ENCODE measurements at places on chromosomes 5 and 9.

- DNase-seq: peak; percentile 35
Observed at GRCh38 chr9:113548221-113549041, 84.9 kb downstream of the RGS3 start.

GRCh38 chr5:67246108-67246507 is 49.5 kb upstream of the CD180 start:
- peak; percentile 60 for DNase-seq

GRCh38 chr5:159257629-159258283 is 5.3 kb upstream of the UBLCP1 start:
- DNase-seq: no peak

- DNase-seq: no peak
Observed at GRCh38 chr9:137521405-137521985, 28.7 kb downstream of the PNPLA7 start.

DNA sequence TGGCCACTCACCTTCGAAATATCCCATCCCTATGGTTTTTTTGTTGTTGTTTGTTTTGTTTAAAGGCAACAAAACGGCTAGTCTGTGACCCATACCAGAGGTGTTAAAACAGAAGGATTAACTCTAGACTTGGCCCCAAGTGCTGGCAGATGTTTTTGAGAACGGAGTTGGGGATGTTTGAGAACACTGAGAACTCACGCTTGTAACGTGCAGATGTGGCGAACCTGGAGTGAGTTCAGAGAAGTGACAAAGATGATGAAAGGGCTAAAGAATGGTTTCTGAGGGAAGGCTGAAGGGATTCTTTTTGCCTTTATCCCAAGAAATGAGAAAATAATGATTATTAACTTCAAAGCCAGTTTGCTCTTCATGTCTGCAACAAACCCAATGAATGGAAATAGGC is 286.5 kb downstream of the ZNF608 start:
- DNase-seq: no peak

DNA sequence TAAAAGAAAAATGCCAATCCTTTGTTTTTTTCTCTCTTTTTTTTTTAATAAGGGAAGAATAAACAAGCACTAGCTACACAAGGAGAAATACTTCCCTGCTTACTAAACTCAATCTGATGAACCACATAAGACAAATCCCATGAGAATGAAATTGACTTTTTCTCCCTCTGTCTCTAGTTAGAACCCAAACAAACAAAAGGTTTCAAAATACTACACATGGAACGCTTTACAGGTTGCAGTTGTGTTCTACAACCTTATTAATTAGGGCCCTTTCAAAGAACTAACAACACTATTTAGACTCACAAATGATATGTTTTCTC is 124.5 kb downstream of the PDE4D start:
- DNase-seq: no peak

DNA sequence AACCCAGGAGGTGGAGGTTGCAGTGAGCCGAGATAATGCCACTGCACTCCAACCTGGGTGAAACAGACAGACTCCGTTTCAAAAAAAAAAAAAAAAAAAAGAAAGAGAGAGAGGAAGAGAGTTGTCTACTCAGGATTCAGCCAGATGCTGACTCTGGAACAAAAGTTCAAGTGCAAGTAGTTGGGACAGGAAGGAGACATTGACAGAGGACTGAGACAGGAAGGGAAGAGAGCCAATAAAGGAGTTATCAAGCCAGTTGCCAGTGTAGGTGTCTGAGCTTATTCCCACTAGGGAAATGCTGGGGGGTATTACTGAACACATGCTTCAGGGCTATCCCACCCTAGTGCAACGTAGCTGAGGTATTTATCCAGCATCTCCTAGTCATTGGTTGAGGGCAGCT is 147.7 kb upstream of the SLC1A3 start:
- no peak for DNase-seq

- DNase-seq: no peak
Observed at GRCh38 chr9:133189826-133190225, 19.2 kb downstream of the OBP2B start.

DNA sequence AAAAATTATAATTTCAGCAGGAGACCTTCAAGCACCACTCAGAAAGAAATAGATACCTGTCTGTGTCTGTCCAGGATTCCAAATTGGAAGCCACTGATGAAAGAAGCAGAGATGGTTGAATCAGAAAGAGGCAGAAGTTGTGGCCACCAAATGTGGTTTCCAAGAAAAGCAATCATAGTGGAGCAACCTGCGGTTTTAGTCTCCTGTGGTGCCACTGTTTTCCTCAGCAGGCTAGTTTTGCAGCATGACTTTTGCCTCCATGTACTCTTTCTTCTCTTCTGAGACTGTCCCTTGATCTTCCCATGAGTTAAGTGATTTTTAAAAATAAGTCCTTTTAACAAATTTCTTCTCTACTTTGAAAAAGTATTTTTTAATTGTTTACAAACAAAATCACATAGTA is 535.8 kb downstream of the CYLC2 start:
- no peak for DNase-seq

- DNase-seq: peak; percentile 84
Observed at GRCh38 chr5:42889311-42889933, 77.7 kb upstream of the SELENOP start.

- peak; percentile 62 for DNase-seq
Observed at GRCh38 chr9:121278477-121279261, 10.7 kb downstream of the GSN start.

DNA sequence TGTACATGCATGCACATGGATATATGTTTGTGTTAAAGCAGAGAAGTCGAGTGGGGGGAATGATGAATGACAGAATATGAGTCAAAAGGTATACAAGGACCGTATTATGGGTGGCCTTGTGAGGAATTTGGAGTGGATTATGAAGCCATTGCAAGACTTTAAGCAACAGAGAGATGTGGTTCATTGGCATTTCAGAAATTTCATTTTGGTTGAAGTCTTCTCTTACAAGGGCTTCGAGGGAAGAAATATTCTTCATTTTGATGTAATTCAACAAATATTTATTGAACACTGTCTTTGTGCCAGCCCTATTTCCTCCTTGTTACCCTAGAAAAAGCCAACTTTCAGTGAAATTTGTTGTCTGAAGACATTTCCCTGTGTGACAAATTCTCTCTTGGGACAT is 83.9 kb upstream of the SLCO6A1 start:
- no peak for DNase-seq

DNA sequence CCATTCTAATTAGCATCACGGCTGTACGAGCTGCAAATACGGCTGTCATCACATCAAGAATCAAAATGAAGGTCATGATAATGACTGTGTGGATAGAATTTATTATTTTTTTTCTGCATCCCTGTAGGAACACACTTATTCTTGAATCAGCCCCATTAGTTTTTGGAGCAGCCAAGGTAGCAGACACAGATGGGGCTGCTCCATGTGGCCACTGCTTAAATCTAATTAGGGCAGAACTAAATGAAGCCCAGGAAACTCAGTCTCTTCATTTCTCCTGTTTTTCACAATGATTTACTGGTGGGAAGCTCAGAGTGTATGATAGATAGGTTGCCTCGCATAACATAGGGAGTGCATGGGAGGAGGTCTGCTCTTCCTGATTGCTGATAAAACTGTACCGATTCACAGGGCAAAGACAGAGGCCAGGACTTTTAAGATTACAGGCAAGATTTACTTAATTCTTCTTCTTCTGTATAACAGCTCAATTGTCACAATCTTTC is 275.5 kb downstream of the GLIS3 start:
- no peak for DNase-seq

GRCh38 chr5:89520771-89521170 is 637.8 kb upstream of the MEF2C start:
- DNase-seq: no peak

- no peak for DNase-seq
Observed at GRCh38 chr9:133726401-133727276, 11.5 kb downstream of the SARDH start.

GRCh38 chr5:128135286-128135685 is 51.7 kb downstream of the SLC12A2 start:
- DNase-seq: no peak

DNA sequence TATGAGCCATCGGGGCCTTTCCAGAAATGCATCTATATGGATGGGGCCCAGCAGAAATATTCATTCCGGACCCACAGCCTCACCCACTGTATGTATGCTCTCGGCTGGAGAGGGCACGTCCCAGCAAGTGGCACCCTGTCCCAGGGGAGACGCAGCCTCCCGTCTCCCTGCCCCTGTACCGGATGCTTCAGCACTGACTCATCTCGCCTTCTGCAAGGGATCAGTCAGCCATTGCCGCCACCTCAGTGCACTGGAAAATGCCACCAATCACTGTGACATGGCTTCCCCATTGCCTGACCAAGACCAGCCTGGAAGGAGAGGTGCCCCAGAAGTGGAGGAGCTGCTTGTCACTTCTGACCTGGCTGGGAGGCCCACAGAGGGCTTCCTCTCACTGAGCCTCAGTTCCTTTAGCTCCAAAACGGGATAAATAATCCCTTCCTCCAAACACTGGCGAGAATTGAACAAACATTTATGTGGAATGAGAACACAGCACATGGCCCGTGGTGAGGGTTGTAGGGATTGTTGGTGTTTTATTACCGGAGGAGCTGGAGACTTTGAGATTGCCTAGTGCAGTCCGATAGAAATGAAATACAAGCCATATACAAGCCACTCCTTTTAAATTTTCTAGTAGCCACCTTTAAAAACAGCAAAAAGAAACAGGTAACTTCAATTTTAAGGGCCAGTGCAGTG is 43.9 kb upstream of the ORM1 start:
- no peak for DNase-seq

DNA sequence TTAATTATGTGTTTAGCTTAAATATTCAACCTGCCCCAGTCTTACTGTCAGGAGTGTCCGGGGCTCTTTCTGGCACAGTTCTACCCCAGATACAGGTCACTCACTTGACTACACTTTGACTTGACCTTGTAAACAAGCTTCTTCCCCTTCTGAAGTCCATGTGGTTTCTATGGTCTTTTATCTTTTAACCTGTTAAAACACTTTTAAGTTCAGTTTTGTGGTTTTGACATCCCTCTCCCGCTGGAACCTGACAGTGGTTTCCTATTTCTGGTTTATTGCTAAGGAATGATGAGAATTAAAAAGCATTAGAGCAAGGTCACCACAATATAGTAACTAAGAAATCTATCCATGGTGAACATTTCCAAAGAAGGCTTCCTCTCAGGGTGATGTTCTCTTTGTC is 300.1 kb downstream of the TMEM167A start:
- no peak for DNase-seq

DNA sequence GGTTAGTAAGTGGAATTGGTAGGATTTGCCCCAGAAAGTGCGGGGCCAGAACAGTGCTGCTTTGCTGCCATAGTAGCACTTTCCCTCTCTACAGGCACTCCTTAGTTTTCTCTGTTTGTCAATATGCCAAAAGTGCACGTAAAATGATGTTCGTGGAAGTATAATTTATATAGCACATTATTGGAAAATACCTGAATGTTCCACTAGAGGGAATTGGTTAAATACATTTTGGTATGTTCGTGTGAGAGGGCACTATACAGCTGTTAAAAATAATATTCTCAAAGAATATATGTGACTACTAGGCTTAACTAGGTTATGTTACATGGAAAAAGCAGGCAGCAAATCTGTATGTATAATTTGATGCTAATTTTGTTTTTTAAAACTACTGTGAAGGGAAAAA is 184.0 kb upstream of the GDNF start:
- DNase-seq: no peak

DNA sequence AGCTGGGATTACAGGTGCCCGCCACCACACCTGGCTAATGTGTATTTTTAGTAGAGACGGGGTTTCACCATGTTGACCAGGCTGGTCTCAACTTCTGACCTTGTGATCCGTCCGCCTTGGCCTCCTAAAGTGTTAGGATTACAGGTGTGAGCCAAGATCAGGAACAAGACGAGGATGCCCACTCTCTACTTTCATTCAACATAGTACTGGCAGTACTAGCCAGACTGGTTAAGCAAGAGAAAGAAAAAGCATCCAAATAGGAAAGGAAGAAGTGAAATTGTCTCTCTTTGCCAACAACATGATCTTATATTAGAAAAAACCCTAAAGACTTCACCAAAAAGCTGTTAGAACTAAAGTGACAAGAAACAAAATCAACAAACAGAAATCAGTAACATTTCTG is 7.4 kb upstream of the ENDOG start:
- DNase-seq: no peak

DNA sequence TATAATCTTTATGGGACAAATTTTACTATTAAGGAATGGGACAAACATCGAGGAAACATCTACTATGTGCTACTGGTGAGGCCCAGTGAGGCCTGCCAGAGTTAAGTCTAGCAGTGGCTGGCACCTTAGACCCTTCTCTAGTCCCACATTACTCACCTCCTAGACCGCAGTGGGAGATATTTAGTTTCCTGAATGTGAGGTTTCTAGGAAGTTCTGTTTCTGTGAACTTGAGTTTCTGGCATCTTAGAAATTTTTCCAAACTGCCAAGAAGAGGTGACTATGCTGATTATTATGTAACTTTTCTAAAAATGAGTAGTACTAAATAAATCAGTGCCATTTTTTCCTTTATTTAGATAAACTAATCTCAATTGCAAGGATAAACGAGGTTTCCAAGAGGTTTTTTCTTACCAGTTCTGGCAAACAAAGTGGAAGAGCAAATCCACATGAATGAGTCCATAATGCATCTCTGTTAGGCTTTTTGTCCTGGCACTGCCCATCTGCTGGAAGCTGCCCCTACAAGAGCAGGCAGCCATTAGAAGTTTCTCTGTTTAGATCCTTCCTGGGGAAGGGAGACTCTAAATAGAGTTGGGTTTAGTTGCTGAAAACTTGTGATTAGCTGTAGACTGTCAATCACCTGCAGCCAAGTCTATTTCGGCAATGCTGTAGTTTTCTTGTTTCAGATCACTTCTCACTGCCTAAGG is 348.7 kb downstream of the MAN2A1 start:
- DNase-seq: no peak

- DNase-seq: no peak
Observed at GRCh38 chr5:78541086-78541654, 107.4 kb downstream of the LHFPL2 start.

DNA sequence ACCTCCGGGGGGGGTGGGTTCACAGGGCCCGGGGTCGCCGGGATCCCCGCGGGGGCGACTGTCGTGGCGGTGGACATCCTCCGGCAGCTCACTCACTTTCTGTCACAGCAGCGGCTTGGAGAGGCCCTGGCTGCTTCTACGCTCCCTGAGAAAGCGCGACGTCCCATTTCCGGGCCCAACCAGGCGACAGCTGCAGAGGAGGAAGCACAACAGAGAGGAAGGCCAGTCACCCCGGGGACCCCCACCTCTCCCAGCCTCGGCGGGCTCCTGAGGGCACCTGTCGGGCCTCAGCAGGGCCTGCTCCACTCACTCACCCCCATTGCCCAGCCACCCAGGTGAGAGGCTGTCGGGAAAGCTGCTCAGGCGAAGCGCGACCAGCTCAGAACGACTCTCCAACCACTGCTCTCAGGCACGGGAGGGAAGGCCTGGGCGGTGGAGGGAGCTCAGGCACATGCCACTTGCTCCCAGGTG is 14.4 kb downstream of the BRD3 start:
- no peak for DNase-seq

- DNase-seq: no peak
Observed at GRCh38 chr5:78129597-78129996, 164.9 kb downstream of the AP3B1 start.

- no peak for DNase-seq
Observed at GRCh38 chr5:149301049-149301743, 29.5 kb downstream of the AFAP1L1 start.

- DNase-seq: no peak
Observed at GRCh38 chr9:13139641-13140171, 139.8 kb downstream of the MPDZ start.
